ENCODE measurements at places on chromosomes 16 and 17.
A peak's percentile ranks its signal among the peaks of the same experiment; 100 is the strongest.

DNA sequence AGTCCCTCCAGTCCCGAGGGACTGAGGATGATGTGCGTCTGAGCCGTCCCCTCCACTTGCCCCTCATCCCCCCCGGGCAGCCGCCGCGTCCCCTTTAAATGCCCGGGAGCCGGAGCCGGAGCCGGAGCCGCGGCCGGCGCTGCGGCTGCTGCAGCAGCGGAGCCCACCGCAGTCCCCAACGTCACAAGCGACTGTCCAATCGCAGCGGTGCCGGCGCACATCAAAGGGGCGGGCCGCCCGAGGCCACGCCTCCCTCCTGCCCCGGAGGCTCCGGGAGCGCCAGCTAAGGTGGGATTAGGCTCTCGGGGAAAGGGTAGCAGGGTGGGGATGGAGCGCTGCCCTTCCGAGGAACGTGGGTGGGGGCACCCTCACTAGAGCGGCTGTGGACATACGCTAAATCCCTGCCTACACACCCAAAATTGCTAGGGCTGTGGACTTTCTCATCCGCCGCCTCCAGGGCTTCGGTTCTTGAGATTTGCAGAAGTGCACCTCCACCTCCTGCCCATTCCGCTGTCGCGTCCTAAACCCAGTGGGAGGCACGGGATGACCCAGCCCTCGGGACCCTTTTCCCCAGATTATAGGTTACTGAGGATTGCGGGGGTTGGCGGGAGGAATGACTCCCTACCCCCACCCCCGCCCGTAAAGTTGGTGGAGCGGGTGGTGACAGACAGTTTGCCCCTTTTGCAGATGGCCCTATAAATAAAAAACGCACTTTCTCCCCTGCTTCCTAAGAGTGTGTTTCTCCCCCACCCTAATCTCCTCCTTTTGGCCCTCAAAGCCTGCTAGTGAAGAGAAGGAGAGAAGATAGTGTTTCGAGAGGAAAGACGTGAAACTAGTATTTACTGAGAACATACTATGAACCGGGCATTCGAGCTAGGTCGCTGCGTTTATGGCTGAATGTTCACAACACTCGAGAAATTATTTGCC, at the start of gene PHOSPHO1:
PHOSPHO1 (minus strand) TSS at position 152 of the 927 bp plus-strand sequence. CDS start 4,096 bp downstream, outside the sequence.
- DNase-seq, result peak; percentile 72

DNA sequence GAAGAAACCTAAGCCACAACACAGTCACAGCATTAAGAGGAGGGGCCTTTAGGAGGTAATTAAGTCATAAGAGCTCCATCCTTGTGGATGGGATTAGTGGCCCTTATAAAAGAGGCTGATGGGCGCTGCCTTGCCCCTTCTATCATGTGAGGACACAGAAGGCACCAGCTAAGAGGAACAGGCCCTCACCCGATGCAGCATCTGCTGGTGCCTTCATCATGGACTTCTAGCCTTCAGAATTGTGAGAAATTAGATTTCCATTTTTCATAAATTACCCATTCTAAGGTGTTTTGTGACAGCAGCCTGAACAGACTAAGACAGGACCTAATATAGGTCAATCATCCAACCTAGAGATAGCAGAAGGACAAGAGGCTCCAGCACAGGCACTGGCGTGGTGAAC, 120.8 kb downstream of the CDYL2 start:
- no peak for DNase-seq

DNA sequence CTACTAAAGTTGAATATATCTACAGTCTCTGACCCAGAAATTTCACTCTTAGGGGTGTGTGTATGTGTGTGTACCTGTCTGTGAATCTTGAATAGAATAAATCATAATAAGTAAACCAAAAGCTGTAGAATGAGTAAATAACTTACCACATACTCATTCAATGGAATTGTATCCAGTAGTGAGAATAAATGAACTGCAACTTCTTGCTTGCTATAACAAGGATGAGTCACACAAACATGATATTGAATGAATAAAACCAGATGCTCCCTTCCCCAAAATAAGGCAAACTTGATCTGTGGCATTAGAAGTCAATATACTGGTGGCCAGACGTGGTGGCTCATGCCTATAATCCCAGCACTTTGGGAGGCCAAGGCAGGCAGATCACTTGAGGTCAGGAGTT, 259.8 kb upstream of the MON1B start:
- DNase-seq, result no peak

- no peak for DNase-seq
These were observed 460.2 kb upstream of the C16orf82 start for GRCh38 chr16:26606381-26607150.

GRCh38 chr17:35666070-35666469, 65.4 kb upstream of the RASL10B start:
- DNase-seq, result no peak

DNA sequence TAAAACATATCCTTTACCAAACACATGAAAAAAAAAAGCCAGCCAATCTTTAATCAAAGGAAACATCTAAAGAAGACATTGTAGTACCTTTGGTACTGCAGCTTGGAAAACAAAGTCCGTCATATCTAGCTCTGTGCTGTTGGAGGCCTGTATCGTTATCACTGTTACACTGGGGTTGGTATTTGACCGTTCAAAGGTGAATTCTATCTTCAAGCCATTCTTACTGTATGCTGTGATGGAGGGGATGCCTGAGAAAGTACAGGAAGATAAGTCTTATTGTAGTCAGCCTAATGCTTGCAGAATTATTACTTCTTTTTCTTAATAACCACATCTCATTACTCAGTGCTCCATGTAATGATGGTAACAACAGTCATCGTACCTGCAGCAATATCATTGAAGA, 14.4 kb upstream of the PHLPP2 start:
- DNase-seq, result no peak

GRCh38 chr17:55666806-55667205, 55.9 kb downstream of the TMEM100 start:
- no peak for DNase-seq

DNA sequence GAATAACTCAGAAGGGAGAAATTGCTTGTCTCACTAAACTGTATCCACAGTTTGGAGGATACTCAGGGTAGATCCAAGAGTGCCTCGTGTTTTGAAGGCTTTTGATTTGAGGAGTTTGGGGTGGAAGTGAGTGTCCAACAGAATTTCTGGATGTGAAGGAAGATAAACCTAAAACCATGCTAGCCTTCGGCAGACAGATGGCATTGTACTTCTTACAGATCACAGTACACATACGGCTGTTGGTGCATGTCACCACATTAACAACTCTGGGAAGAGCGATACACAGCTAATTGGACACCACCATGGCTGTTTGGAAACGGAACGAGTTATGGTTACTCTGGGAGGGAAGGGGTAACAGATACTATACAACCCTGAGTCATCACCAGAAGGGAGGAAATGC, 420.4 kb downstream of the GRIN2A start:
- no peak for DNase-seq

- no peak for DNase-seq
These were observed 308 bp downstream of the ADCY9 start for GRCh38 chr16:4115949-4116318.

DNA sequence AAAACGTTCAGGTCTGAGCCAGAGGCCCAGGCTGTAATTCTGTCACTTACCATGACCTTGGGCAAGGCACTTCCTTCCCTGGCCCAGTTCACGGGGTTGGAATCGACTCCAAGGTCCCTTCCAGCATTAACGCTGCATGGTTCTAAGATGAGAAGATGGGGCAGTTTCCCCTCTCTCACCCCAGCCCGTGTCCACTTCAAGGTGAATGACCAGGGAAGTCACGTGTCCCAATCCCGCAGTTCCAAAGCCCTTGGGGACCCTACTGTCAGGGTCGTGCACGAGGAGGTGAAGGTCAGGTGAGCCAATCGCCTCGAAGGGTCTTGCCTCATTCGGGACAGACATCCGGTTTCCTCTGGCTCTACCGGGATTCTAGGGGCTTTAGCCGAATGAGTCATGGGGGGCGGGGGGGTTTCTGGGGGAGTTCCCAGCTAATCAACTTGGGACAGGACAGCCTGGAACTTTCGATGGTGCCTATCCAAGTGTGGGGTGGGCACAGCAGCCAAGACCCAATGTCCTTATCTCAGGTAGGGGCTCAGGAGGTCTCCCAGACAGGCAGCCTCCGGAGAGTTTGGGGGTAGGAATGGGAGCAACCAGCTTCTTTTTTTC, 762 bp upstream of the CSF3 start:
- DNase-seq, result no peak

Data from stimulated activated CD4-positive, alpha-beta T cell treated with anti-CD3 and anti-CD28 coated beads, Interleukin-2, amount 100 ng/mL, for 48 hours (primary cell).